Endothelial cell of umbilical vein (primary cell): ENCODE measurements at places on chromosomes 1 and 21. TPM values are rescaled to one million over a fixed set of nuclear protein-coding genes. Genes with fewer than 3 reads are reported as not detected.

GRCh38 chr1:201702936-201703335 is 126.0 kb upstream of the IPO9 start:
- DNase-seq: no peak
- no peak overlapping the region for H3K27ac ChIP-seq
- no peaks in the 10 kb centered on the region for H3K36me3 ChIP-seq
- no peak overlapping the region for H3K4me3 ChIP-seq
- H3K4me1 ChIP-seq: no peaks in the 10 kb centered on the region

The KANK4 gene
- not detected in 2 replicates for total RNA-seq

- no peaks in the 10 kb centered on the region for H3K36me3 ChIP-seq
- no peaks in the 10 kb centered on the region for H3K4me1 ChIP-seq
- no peak overlapping the region for H3K4me3 ChIP-seq
- H3K27me3 ChIP-seq: no peaks in the 10 kb centered on the region
These were observed 6.6 kb upstream of the NSUN4 start for GRCh38 chr1:46334030-46334384.

The SEC16B gene
- 0.44 and 0.78 TPM in 2 replicates for total RNA-seq

The CACNA1S gene
- not detected in 2 replicates for total RNA-seq

The SLC45A1 gene
- 1.1 and 1.4 TPM in 2 replicates for total RNA-seq

- no peak overlapping the region for H3K27ac ChIP-seq
- H3K27me3 ChIP-seq: peaks cover 11% of the 10 kb centered on the region
- DNase-seq: peak; percentile 66
These were observed 4.5 kb downstream of the AIM2 start for GRCh38 chr1:159071970-159072582.

The OR2T1 gene
- total RNA-seq: not detected in 2 replicates

- no peaks in the 10 kb centered on the region for H3K4me1 ChIP-seq
- H3K4me3 ChIP-seq: no peak overlapping the region
- DNase-seq: no peak
- H3K36me3 ChIP-seq: no peaks in the 10 kb centered on the region
These were observed 123.9 kb upstream of the TMPRSS2 start for GRCh38 chr21:41631564-41632461.

- H3K27ac ChIP-seq: no peak overlapping the region
- H3K27me3 ChIP-seq: no peaks in the 10 kb centered on the region
- H3K36me3 ChIP-seq: no peaks in the 10 kb centered on the region
- H3K4me3 ChIP-seq: peak overlapping the region; percentile 20
These were observed 284.7 kb downstream of the CAMTA1 start for GRCh38 chr1:7069931-7070330.

The AXDND1 gene
- 0.67 TPM in 1 of 2 replicates, not detected in the other for total RNA-seq

GRCh38 chr1:222955964-222956363 is 141.1 kb downstream of the DISP1 start:
- no peaks in the 10 kb centered on the region for H3K27me3 ChIP-seq
- H3K4me3 ChIP-seq: no peak overlapping the region
- no peaks in the 10 kb centered on the region for H3K4me1 ChIP-seq
- no peaks in the 10 kb centered on the region for H3K36me3 ChIP-seq
- DNase-seq: no peak

The RHEX gene
- not detected in 2 replicates for total RNA-seq

- H3K4me3 ChIP-seq: no peak overlapping the region
- H3K36me3 ChIP-seq: no peaks in the 10 kb centered on the region
- peaks cover 29% of the 10 kb centered on the region for H3K27me3 ChIP-seq
- no peak overlapping the region for H3K27ac ChIP-seq
These were observed 1.3 kb downstream of the PLD5 start for GRCh38 chr1:242522996-242523718.
